ENCODE measurements at places on chromosomes 4 and X.

DNA sequence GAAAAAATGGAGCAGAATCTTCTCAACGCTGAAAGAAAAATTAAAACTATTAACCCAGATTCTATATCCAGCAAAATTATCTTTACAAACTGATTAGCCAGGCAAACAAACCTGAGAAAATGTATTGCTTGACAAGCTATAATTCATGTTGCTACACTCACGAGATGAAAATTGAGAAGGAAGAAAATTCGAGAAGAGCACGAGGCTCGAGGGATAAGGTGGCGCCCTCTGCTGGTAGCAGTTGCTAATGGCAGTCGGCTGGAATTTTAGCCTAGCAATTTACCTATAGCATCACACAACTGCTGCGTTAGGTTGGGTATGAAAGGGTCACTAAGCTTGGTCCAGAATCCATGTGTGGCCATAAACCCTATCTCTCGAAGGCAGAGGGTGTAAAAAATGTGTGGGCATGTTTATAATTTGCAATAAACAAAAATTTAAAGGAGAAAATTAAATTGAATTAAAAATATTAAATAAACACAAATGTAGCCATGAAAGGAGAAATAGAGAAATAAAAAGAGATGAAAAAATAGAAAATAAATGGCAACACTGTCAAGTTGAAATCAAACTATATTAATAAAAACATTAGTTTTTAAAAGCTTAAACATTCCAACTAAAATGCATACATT is 126.6 kb downstream of the PPP4R3C start:
- H3K27ac ChIP-seq, result no peak overlapping the region

DNA sequence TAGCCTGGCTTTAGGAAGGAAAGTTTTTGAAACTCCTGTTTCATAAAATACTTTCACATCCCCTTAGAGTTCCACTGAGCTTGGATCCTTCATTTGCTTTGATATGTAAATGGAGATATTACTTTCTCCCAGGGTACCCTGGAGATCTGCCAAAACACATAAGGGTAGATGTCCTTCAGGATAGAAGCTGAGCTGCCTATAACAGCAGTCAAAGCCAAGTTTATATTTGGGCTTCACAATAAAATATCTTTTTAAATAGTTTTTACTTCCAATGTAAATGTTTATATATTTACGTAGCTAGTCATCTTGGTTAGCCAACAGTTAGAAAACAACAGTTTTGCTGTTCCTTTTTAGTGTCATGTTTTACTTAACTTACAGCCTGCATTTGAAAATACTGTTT is 742.3 kb upstream of the POU3F4 start:
- no peak for DNase-seq
- H3K4me3 ChIP-seq, result no peak overlapping the region
- no peaks in the 10 kb centered on the region for H3K4me1 ChIP-seq

GRCh38 chr4:101993002-101993841 is 202.7 kb downstream of the BANK1 start:
- DNase-seq, result no peak
- H3K36me3 ChIP-seq, result no peaks in the 10 kb centered on the region
- H3K4me1 ChIP-seq, result no peaks in the 10 kb centered on the region
- no peak overlapping the region for H3K4me3 ChIP-seq

GRCh38 chr4:46372878-46373277 is 17.1 kb downstream of the GABRA2 start:
- H3K27ac ChIP-seq, result no peak overlapping the region
- no peaks in the 10 kb centered on the region for H3K4me1 ChIP-seq
- no peaks in the 10 kb centered on the region for H3K27me3 ChIP-seq
- no peak for DNase-seq
- no peak overlapping the region for H3K4me3 ChIP-seq

Measured in DND-41 (cell line).